NCI-H2081 treated with DMSO at 0.1 percent for 48 hours (cell line): ENCODE measurements at places on chromosomes 12 and 14.

GRCh38 chr12:44847403-44847802 lies 28.7 kb downstream of the NELL2 start:
- no peak for DNase-seq

- DNase-seq = no peak
Measured at GRCh38 chr12:107493135-107493494, 192.5 kb upstream of the PWP1 start.

DNA sequence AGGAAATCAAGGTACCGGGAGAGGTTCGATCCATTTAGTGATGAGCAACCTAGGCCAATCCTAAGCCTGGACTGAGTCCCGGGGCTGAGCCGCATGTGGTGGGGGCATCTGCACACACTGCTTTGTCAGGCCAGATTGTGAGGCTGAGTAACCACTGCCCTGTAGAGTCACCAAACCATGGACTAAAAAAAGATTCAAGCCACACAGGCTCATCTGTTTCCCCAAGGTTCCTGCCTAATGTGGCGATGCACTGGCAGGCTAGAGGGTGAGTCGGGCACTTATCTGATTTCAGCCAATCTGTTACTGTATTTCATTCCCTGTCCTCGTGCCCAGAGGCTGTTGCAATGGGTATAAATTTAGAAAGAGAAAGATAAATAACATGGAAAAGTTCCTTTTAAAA lies 140.8 kb downstream of the TTC7B start:
- DNase-seq = no peak

DNA sequence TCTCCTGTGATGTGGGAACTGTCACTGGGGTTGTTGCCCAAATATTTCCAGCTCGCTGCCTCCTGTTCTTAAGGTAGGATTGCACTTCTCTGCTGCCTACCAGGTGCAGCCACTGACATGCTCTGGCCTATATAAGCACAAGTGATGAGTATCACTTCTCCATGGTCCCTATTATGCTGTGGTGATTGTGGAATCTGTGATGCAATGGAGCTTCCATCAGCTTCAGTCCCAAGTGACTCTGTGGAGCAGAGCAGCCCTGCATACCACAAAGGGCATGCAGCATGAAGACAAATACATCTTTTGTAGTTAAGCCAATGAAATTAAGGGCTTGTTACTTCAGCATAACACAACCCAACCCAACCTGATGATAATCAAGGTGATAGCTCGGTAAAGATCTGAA lies 43.5 kb downstream of the CKAP4 start:
- DNase-seq = no peak

DNA sequence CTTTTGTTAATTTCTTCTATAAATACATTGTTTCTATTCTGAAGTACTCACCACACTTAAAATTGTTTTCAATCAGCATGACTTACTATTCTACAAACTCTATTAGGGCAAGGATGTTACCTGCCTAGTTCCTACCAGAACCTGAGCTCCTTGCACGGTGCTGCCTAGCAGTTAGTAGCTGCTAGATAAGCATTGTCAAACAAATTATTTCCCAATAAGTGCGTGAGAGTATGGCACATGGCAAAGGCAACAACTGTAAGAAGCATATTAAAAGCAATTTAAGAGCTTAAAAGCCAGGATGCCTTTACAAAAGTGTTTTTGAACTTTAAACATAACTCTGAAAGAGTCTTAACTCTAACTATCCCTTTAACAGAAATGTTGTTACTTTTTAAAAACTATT lies 8.2 kb upstream of the LYZ start:
- DNase-seq = no peak

DNA sequence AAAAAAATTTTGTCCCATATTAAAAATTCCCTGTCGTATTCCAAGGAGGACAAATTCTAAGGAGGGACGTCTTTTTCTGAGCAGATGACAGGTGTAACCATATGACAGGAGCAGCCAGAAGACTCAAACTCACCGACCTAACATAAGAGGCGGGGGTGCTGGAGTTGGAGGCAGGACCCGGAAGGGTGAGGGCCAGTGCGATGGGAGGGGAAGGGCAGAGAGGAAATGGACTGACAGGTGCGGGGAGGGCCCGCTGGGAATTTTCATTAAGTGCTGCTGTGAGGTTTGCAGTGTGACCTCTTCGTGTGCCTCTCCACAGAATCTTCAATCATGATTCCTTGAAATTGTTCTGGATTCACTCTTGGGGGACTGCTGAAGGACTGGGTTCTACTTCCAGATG lies 189.4 kb downstream of the NTF3 start:
- no peak for DNase-seq

DNA sequence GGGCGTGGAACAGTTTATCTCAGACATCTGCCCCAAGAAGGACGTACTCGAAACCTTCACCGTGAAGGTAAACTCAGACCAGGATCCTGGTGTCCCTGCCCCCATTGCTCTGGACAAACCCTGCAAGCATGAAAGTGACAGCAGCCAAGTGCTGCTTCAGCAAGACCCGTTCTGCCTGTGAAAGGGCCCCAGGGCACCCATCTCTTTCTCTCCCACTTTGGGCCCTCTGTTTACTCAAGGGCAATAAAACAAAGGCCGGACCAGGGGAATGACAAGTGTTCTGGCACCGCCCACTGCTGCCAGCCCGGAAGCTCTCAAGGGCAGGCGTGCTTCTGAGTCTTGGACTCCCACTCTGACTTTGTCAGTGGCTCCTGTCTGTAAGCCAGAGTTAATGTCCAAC lies 35.3 kb downstream of the CD9 start:
- no peak for DNase-seq

DNA sequence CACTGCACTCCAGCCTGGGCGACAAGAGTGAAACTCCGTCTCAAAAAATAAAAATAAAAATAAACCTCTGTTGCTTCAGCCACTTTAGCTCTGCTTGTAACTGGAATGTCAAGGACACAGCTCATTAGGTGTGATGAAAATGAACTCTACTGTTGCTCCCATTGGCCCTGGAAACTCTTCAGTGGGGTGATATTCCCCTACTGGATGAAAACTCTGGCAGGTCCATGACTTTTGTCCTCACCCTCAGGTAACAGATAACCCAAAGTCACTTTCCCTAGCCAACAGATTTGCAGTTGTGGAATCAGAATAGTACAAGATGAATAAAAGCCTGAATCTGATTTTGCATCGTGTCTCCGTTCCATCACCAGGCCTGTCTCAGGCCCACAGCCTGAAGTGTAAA lies 92.1 kb upstream of the CEP83 start:
- DNase-seq = no peak

GRCh38 chr12:49974677-49975317 lies 2.0 kb downstream of the AQP6 start:
- DNase-seq = no peak

- no peak for DNase-seq
Measured at GRCh38 chr12:120169946-120170345, 24.6 kb downstream of the GCN1 start.

- DNase-seq = no peak
Measured at GRCh38 chr12:105466231-105466900, 135.9 kb downstream of the C12orf75 start.

- DNase-seq = no peak
Measured at GRCh38 chr12:89544681-89545184, 18.9 kb upstream of the POC1B start.

DNA sequence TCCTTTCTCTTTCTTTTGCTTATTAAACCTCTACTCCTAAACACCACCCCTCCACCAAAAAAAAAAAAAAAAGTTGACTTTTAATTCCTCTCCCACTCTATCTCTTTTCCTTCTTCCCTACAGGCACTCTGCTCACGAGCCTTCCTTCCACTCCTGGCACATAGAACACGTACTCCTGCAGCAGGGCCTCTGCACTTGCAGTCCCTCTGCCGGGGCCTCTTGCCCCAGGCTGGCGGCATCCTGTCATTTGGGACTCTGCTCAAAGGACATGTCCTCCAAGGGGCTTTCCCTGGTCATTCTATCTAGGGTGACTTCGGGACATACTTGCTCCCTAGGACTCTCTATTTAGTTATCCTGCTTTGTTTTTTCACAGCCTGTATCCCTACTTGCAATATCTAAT lies 7.7 kb downstream of the FOS start:
- DNase-seq = no peak

DNA sequence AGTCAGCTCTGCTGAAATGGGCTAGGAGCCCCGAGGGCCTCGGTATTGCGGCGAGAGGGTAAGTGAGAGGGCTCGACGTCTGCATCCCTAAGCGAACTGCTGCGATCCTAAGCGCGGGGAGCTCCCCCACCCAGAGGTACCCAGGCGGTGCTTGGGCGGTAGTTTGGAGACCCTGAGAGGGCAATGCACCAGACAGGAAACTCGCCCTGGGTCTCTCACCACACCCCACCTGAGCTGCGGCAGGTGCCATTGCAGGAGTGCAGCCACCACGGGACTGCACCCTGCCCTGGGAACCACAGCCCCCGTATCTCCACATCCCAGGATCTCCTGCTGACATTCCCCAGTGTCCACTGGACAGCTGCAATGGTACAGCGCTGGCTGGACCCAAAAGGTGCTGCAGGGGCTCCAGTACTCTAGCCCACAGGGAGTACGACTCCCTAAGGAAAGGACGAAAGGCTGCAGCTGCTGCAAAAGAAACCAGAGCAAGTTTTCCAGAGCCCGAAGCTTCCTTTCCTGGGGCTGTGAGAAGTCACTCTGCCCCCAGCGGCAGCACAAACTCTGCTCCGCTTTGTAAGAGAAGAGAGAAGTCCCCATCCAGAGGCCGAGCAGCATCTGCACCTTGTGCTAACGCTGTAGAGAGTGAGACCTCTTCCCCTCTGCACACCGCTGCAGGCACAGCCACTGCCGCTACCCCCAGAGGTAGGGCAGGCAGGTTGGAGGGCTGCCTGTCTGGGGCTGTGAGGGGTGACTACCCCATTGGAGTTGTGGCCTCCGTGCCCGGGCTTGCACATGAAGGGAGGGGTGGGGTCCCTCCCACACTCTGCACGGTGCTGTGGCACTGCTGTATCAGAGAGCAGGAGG lies 31.1 kb upstream of the MON2 start:
- no peak for DNase-seq

DNA sequence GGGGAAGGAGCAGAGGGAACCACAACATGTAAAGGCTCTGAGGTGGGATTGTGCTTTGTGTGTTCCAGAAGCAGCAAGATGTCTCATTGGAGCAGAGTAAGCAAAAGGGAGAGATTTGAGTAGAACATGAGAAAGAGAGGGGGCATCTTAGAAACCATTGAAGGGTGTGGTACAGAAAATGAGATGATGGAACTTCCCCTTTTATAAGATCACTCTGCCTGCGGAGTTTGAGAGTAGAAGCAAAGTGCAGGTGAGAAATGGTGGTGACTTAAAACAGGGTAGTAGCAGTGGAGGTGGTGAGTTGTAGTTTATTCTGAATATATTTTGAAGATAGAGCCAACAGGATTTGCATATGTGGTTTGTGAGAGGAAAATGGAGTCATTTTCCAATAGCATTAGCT lies 56.0 kb downstream of the FBXO34 start:
- no peak for DNase-seq

DNA sequence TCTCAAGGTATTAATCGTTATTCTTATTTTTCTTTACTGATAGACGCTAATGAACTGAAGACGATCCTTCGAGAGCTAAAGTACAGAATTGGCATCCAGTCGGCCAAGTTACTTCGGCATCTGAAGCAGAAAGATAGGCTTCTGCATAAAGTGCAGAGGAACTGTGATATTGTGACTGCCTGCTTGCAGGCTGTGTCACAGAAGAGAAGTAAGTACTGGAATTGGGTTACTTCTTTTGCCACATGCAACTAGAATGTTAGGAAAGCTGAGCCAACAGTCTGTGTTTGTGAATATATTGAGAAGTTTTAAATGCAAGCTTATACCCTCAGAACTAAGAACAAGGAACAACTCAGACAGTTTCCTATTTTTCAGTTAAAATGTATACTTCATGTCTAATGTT lies 26.6 kb upstream of the GNS start:
- DNase-seq = no peak

DNA sequence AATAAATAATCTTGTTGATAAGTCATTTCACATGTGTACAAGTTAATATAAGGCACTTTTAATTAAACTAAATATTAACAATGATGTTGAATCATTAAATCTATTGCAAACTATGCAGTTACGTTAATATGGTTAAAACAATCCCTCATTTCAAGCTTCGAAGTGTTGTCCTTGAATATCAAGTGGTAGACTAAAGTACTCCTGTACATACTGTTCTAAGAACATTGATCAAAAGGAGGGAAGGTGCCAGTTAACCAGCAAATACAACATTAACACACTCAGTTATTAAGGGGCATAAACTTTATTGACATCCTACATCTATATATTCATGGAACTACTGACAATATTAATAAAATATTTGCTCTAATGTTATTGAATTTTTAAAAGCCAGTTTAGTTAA lies 8.7 kb downstream of the BCAT1 start:
- DNase-seq = no peak

- DNase-seq = no peak
Measured at GRCh38 chr14:56352999-56353398, 226.6 kb upstream of the TMEM260 start.

GRCh38 chr14:26190646-26191045 lies 407.2 kb downstream of the NOVA1 start:
- no peak for DNase-seq

DNA sequence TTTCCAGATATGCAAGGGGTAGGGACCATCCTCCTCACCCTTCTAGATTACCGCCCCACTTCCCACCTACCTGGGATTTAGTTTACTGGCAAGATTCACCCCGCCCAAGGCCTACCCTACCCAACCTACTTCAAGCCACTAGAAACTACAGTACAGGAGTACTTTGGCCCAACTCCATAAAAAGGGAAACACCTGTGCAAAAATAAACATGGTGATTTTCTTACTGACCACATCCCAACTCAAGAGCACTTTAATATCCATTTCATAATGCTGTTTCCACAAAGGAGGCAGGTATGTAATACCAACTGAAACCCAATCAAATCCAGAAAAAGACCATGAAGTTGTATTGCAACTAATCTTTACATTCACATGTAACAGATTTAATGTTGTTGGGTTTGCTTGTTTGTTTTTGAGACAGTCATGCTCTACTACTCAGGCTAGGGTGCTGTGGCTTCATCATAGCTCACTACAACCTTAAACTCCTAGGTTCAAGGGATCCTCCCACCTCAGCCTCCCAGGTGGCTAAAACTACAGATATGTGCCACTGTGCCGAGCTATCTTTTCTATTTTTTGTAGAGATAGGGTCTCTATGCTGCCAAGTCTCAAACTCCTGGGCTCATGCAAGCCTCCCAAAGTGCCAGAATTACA lies 41.7 kb upstream of the RAP1B start:
- no peak for DNase-seq

DNA sequence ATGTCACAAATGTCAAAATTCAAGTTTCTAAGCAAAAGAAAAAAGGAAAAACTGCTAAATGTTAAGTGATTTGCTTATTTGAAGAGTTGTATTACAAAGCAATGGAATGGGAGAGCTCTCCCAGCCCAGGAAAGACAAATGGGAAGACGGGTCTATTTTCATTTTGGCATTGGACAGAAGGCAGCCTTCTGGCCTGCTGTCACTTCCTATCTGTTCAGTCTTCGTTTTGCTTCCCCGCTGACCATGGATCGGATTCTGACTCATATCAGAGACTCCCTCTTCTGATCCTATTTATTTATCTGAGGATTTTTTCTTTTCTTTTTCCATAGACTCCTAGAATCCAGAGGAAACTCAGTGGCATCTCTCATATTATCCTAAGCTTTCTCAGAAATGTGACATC lies 634.9 kb downstream of the DIO2 start:
- no peak for DNase-seq

GRCh38 chr12:95126076-95126475 lies 52.7 kb upstream of the NR2C1 start:
- DNase-seq = no peak
